A549 (cell line): ENCODE measurements at places on chromosomes 4 and X. TPM values are rescaled to one million over a fixed set of nuclear protein-coding genes. Genes with fewer than 3 reads are reported as not detected.

DNA sequence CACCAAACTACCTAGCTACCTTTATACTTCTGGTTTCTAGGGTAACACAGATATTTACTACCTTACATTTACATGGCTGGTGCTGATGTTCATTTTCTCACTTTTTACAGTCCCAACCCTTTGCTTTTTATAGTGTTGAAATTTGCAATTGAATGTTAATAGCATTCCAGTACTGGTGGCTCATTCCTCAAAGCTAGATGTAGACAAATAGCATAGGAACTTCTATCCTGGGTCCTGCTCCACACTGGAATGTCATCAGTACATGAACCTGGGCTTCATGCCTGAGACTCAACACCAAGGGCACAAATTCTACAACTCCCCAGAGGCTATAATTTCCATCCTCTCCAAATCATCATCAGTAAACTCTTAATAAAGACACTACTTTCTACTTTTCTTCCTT lies 10.3 kb upstream of the TRMT2B start:
- no peak for DNase-seq

- DNase-seq: no peak
Measured at GRCh38 chr4:150931796-150932195, 83.3 kb downstream of the LRBA start.

GRCh38 chr4:154367659-154368058 lies 123.9 kb downstream of the DCHS2 start:
- DNase-seq: no peak

Gene GAGE12J
- not detected in 3 replicates for polyA plus RNA-seq

- no peak for DNase-seq
Measured at GRCh38 chr4:144298519-144298918, 158.0 kb upstream of the GYPA start.

- no peak for DNase-seq
Measured at GRCh38 chrX:63526863-63527262, 175.7 kb upstream of the SPIN4 start.

Gene MXRA5
- not detected in 3 replicates for polyA plus RNA-seq

- DNase-seq: no peak
Measured at GRCh38 chrX:56253832-56254703, 21.9 kb downstream of the KLF8 start.

GRCh38 chr4:53601251-53601764 lies 10.0 kb upstream of the LNX1 start:
- peak; percentile 18 for DNase-seq

Gene PIM2
- 7.9 to 8.8 TPM (median 7.9 TPM) in 3 replicates for polyA plus RNA-seq
